Left colon (tissue), 2 donors: ENCODE measurements at places on chromosomes 16 and 17.

- DNase-seq, result no peak
Measured at GRCh38 chr17:72382971-72383722, 262.3 kb downstream of the SOX9 start.

- peak; percentile 77 for DNase-seq
Measured at GRCh38 chr16:17921357-17921978, 415.1 kb downstream of the NPIPA8 start.

DNA sequence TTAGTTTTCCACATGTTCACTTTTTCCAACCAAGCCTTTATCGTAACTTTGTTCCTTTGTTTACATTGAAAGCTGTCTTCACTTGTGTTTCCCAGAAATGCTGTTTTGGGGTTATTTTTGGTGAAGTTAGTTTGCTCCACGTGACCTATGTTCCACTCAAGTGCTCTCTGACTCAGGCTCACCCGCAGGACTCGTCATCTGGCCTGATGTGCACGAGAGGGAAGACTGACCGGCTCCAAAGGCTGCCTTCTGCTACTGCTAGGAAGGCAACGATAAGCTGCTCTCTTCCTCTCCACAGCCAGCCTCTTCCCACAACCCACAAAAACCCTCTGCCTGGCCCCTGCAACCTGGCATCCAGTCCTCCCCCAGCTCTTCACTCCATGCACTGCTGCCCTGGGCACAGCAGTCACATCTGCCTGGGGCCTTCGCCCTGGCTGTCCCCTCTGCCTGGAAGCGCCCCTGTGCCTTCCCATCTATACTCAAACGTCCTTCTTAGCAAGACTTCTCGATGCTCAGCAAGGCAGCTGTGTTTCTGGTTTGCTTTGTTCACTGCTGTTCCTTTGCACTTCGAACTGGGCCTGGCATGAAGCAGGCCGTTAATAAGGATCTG, 28.0 kb downstream of the ZCCHC14 start:
- DNase-seq, result peak; percentile 75

GRCh38 chr16:11092788-11093571, 148.6 kb downstream of the CLEC16A start:
- DNase-seq, result no peak

DNA sequence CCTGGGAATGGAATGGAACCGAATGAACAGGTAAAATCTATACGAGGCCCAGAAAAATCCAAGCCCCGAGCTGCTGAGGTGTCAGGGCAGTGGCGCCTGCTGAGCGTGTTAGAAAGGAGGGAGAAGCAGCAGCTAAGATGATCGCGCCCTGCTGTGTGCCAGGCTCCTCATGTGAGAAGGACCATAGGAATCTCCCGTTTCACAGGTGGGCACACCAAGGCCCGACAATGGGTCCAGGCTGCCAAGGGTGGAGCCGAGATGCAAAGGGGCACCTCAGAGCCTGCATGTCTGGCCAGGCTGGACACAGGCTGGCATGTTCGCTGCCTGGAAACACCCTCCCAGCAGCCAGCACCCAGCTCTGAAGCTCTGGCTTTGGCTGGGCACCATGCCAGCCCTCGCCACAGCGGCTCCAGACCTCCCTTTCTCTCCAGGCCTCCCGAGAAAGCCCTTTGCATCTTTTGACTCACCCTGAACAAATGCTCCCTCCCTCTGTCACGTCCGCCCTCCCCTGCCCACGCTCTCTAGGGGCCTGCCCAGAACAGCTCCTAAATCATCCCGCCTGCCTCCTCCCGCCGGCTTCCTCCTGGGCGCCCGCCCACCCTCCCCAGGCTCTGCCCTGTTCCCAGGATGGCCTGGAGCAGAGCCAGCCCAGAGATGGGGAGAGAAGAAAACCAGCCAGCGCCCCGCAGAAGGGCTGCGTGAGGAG, 217.8 kb upstream of the GSE1 start:
- peak; percentile 63 for DNase-seq

GRCh38 chr16:89565506-89566372, 5.3 kb downstream of the RPL13 start:
- DNase-seq, result peak; percentile 58

- DNase-seq, result peak; percentile 59
Measured at GRCh38 chr17:41555105-41555887, 16.6 kb downstream of the KRT9 start.

GRCh38 chr16:86554917-86555703, at the start of gene MTHFSD:
TSS of gene MTHFSD (minus strand) at chr16:86555235. CDS start at chr16:86555184, 51 bp downstream.
- DNase-seq, result peak; percentile 93

GRCh38 chr16:58085584-58086251, 43.5 kb downstream of the CFAP20 start:
- no peak for DNase-seq

DNA sequence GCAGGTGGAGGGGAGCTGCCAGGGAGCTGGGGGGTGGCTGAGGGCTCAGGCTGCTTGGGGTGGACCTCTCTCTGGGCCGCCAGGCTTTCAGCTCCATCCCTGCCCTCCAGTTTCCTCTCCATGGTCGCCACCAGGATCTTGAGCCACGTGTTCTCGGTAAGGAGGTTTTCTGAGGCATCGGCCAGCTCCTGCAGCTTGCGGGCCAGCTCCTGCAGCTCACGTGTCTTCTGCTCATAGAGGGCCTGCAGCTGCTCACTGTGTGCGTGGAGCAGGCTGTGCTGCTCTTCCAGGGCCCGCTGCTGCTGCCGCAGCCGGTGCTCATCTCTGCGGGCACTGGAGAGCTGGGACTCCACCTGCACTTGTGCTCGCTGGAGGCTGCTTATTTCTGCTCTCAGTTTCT, 11.0 kb downstream of the SNN start:
- DNase-seq, result no peak

GRCh38 chr16:59046335-59046734, 312.2 kb upstream of the GOT2 start:
- DNase-seq, result no peak

DNA sequence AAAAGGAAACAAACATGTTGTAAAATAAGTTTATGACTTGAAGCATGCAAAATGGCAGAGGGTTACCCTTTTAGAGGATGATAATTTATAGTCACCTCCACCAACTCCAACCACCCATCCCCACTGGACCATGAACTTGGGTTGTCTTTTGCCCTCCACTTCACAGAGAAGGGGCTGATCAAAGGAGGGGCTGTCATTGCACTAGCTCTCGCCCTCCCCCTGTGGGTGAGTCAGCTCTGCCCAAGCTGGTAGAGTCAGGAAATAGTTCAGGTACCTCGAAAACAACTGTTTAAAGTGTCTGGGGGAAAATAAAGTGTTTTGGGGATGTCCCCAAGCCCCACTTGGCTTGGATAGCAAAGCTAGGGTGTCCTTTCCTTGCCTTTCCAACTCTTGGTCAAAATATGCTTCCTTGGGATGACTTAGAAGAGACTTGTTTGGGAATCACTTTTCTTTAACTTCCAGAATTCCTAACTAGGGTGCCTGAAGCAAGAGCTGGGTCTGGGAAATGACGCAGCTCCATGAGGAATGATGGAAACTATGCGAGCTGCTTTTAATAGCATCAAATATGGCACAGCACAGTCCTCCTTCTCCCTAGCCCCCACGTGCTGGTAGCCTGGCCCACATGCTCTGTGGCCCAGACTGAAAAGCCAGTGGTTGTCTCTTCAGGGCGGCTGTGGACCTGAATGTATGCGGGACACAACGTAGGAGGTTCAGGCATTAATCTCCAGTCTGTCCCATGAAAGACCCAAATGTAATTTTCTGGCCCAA, 40.7 kb downstream of the TBX4 start:
- DNase-seq, result no peak

DNA sequence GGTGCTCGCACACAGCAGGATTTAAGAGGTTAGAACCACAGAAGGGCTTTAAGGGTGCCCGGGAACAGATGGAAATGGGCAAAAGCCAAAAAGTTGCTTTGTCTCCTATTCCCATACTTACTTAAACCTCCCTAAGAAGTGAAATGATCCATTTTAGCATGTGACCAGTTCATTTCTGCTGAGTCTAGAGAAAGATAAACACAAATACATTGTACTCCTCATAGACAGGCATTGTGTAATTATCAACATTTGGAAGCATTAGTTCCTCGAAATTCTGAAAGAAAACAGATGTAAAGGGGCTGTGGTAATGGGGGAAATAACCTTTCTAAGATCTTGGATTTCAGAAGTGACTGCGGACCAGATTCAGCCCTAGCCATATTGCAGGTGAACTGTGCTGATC, 178.3 kb downstream of the CYB561 start:
- DNase-seq, result no peak

- DNase-seq, result peak; percentile 27
Measured at GRCh38 chr16:88806491-88807111, 3.0 kb downstream of the CDT1 start.

- peak; percentile 85 for DNase-seq
Measured at GRCh38 chr17:43871946-43872690, 25.1 kb downstream of the CD300LG start.

DNA sequence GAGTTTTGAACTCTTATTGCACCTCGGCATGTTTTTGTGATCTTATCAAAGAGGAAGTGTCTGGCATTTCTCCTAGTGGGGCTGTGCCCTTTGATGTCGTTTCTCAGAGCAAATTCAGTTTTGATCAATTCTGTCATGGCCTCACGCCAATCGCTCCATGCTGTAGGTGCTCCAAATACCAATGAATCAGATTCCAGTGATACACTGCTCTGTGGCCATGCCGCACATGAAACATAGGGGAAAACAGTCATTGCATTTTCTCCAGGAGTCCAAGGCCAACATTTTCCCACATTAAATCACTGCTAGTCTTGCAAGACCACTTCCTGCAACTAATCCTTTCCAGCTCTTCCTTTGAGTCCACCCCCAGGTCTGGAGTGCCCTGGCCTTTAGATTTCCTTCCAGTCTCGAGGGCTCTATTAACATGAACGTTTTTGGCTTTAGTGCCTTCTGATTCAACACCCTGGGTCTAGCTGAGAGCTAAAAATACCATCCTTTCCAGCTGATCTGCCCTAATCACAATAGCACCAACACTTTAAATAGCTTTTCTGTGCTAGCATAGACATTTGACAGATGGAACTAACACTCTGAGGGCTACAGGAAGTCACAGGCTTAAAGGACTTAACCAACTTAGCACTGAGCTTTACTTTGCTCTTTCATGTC, 18.2 kb upstream of the RASL10B start:
- DNase-seq, result no peak

GRCh38 chr17:49111934-49112333, 20.6 kb upstream of the B4GALNT2 start:
- no peak for DNase-seq

DNA sequence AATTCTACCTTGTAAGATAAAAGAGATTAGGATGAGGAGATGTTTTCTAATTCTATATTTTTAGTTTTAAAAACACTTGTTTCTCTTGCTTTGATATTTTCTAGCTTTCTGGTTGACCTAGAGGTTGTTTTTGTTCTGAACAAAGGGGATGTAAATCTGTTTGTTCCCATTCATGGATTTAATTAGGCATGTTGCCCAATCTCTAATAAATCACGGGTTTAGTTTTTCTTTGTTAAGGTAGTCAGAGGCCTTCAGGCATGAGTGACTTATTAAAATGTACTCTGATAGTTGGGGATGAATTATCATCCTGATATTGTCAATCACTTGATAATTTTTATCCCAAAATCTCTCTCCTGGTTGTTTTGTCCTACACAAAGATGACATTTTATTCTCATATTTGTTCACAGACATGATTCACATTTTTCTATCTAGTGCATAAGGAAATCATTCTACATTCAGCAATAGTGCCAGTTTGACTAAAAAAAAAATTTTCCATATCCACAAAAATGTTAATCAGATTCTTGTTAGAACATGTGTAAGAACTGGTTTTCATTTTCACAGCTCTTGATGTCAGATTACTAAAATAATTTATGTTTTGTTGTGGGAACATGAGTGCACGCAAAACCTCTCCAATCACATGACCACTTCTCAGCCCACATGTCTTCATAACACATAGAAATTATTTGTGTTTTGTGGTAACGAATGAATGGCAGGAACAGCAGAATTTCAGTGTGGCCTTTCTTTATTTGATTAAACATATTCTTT, 95.7 kb upstream of the AKTIP start:
- DNase-seq, result no peak

- no peak for DNase-seq
Measured at GRCh38 chr16:85891776-85892166, 7.2 kb upstream of the IRF8 start.

DNA sequence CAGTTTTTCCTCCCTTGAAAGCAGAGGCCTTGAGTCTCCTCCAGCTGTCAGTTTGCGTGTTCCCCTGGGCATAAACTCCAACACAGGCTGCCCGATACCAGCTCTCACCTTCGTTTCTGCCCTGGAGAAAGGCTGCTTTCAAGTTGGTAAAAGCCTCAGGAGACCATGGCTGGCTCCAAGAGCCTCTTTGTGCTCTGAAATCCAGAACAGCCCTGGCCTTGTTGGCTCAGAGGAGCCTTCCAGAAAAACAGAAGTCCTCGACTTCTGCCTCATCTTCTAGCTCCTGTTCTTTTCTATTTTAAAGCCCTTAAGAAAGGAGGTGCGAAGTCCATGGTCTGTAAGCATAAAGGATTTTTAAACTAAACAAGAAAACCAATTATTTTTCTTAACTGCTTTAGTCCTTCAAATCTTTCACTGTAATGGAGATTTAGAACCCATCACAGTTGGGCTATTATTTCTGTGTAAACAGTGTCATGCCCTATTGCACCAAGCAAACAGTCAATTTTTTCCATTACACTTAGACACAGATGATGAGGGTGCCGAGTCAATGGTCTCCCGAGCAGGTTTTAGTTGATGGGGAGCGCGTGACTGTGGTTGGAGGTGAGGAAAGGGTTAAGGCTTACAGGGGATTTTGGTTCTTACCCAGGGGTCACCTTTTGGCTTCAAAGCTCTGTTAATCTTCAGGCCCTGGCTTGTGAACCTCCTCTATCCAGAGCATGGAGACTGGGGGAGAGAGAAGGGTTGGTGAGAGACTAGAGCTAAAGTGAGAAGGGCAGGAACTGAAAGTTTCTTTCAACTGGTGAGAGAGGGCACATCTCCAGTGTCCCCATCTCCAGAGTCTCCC, 212.8 kb downstream of the MSI2 start:
- DNase-seq, result no peak

DNA sequence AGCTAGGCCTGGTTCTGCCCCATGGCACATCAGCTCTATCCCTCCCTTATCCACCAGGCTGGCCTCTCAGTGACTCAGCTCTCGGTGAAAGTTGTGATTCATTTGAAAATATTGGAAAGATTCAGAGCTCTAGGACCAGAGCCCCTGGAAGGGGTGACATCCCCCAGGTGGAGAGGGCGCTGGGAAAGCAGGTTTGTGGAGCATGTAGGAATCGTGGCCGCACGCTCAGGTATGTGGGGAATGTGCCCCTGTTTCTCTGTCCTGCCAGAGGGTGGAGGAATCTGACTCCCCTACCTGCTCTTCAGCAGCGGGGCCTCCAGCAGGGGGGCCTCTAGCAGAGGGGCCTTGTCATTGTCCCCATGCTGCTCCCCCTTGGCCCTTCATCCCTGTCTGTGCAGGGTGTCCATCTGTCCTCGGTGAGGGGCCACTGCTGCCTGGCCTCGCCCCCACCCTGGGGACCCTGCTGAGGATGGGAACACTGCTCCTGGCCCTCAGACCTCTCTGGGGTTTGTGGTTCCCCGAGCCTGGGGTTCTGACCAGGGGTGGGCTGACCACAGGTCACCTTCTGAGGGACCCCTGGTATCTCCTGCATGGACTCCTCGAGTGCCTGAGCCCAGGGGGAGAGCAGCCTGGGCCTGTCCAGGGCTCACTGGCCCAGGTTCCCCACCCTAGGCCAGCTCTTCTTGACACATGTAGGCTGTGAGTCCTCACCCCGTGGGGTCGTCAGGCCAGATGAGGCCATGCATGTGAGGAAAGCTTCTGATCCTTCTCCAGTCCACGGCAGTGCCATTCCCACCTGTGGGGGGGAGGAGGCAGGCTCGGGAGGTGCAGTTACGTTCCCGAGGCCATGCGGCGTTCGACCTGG, 47.5 kb downstream of the NT5M start:
- DNase-seq, result no peak
